Immature natural killer cell (primary cell): ENCODE measurements at places on chromosomes 4 and X.

DNA sequence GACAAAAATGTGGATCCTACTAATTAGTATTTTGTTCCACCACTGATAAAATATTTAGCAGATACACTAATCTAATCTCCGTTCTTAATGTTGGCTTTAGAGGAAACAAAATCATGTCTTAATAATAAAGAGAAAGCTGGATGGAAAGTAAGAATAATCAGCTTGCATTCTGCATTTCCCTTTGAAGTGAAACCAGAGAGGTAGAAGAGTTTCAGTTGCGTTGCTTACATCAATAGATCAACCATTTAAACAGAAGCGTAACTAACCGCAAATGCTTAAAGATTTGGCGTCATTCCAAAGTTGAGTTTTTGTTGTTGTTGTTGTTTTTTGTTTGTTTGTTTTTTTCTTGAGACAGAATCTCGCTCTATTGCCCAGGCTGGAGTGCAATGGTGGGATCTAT, 168.9 kb downstream of the TRIML1 start:
- no peak overlapping the region for H3K27ac ChIP-seq
- no peak overlapping the region for H3K4me3 ChIP-seq
- no peaks in the 10 kb centered on the region for H3K36me3 ChIP-seq

DNA sequence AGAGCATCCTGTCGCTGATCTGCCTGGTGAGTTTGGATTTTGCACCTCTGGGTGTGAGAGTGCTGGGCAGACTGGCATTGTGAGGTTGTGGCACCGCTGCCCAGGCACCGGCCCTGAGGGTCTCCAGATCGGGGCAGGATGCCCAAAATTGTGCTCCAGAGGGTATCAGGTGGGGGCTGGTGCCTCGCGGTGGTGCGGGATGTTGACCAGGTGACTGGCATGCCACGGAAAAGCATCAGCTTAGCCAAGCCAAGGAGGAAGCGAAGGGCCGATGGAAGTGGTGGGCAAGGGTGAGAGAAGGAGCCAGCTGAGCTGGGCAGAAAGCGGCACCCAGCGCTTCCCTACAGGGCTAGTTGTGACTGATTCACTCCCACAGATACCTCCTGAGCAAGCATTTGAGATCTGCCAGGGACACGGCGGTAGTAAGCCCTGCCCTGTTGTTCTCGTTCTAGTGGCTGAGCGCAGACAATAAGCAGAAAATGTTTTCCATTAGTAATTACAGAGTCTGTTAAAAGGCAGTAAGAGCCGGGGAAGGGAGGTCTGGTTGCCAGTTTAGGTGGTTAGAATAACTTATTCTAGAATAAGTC, 809 bp downstream of the ZFP92 start:
- H3K36me3 ChIP-seq = no peaks in the 10 kb centered on the region
- H3K27me3 ChIP-seq = peaks cover 2% of the 10 kb centered on the region
- no peak for DNase-seq
- H3K4me1 ChIP-seq = peaks cover 13% of the 10 kb centered on the region
- H3K27ac ChIP-seq = no peak overlapping the region

DNA sequence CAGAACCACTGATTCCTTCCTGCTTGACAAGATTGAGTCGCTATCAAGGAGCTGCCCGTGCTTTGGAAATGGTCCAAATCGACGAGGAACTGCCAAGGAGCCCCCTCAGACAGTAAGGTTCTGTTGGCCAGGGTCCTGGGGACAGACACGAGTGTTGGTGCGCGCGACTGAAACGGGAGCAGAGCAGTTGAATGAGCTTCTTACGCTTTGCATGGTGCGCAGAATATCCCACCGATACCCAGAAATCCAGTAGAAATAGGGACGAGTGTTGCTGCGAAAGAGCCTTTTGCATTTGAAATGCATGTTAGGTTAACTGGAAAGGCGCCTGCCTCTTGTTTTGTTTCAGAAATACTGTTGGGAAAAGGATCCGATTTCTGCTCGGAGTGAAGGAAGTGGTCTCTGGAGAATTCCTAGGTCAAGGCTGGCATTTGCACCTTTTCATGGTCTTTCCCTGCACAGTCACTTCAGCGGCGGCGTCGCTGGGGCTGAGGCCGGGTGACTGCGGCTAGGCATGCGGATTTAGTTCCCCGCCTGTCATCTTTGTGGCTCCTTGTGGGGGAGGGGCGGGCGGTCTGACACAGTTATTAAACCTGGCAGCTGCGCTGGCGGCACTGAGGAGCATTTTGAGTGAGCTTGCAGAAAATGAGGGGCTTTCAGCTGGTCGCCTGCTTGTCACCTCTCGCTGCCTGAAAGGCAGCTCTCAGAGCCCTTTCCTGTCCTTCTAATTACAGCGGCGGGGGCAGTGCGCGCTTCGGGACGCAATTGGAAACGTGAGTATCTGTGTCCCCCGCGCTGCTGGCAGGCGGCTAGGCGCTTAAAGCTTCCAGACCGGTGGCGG, 51.5 kb upstream of the TRIM2 start:
- H3K27me3 ChIP-seq = no peaks in the 10 kb centered on the region
- H3K27ac ChIP-seq = no peak overlapping the region
- peak overlapping the region; percentile 77 for H3K4me3 ChIP-seq
- no peak for DNase-seq

- H3K4me1 ChIP-seq = peaks cover 24% of the 10 kb centered on the region
- no peak overlapping the region for H3K27ac ChIP-seq
- no peaks in the 10 kb centered on the region for H3K27me3 ChIP-seq
- no peak for DNase-seq
Measured at GRCh38 chr4:88643932-88644331, 51.7 kb downstream of the HERC3 start.

- no peak for DNase-seq
- no peaks in the 10 kb centered on the region for H3K27me3 ChIP-seq
- H3K4me1 ChIP-seq = no peaks in the 10 kb centered on the region
Measured at GRCh38 chr4:30538794-30539193, 181.4 kb upstream of the PCDH7 start.

- H3K27me3 ChIP-seq = peaks cover 3% of the 10 kb centered on the region
- no peaks in the 10 kb centered on the region for H3K4me1 ChIP-seq
- H3K27ac ChIP-seq = no peak overlapping the region
Measured at GRCh38 chrX:112108145-112108544, 25.6 kb upstream of the TRPC5 start.

DNA sequence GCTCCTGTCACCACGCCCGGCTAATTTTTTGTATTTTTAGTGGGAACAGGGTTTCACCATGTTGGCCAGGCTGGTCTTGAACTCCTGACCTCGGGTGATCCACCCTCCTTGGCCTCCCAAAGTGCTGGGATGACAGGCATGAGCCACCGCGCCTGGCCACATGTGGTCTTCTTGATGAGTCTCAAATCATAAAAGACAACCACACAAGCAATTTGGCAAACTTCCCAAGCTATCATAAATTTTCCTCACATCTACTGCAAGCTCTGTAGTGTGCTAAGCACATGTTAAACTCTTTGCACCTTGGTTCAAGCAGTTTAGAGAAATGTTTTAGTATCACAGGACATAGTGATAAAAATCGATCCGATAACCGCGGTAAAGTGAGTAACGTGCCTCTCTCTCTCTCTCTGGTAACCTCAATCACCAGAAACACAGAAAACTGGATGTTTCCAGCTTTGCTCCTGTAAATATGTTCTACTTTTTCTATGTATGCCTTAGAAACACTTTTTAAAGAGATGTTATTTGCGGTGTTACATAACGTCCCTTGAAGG, 256.8 kb downstream of the DHRSX start:
- peak overlapping the region; percentile 5 for H3K27ac ChIP-seq
- H3K27me3 ChIP-seq = no peaks in the 10 kb centered on the region
- peaks cover 14% of the 10 kb centered on the region for H3K36me3 ChIP-seq
- no peak for DNase-seq
- H3K4me1 ChIP-seq = peaks cover 8% of the 10 kb centered on the region

GRCh38 chrX:131845201-131845600, 177.9 kb upstream of the STK26 start:
- peaks cover 5% of the 10 kb centered on the region for H3K27me3 ChIP-seq
- peaks cover 8% of the 10 kb centered on the region for H3K4me1 ChIP-seq
- no peak overlapping the region for H3K27ac ChIP-seq
- H3K36me3 ChIP-seq = no peaks in the 10 kb centered on the region

DNA sequence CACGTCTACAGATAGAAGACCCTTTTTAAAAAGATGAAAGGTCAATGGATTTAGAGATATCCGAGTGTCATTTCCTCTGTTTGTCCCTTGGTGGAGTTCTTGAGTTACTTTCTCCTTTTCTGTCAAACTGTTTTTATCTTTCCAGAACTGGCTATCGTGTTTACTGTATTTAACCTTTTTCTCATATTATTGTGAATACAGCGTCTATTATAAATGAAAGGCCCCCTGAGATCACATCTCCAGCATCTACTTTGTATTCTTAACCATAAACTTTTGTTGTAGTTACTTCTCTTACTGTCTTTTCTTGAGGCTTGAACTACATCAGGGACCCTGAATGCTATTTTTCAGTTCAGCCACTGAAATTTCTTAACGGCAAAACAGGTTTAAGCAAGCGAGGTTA, 4.0 kb upstream of the PCDH7 start:
- no peak overlapping the region for H3K27ac ChIP-seq
- peak overlapping the region; percentile 66 for H3K4me3 ChIP-seq
- H3K27me3 ChIP-seq = peaks cover 5% of the 10 kb centered on the region
- DNase-seq = no peak

GRCh38 chr4:37673538-37674192, 12.5 kb downstream of the RELL1 start:
- H3K4me1 ChIP-seq = peaks cover 44% of the 10 kb centered on the region
- no peak overlapping the region for H3K4me3 ChIP-seq
- H3K27ac ChIP-seq = no peak overlapping the region
- peaks cover 2% of the 10 kb centered on the region for H3K27me3 ChIP-seq
- H3K36me3 ChIP-seq = no peaks in the 10 kb centered on the region

GRCh38 chr4:130640592-130640991, 1544.6 kb downstream of the C4orf33 start:
- DNase-seq = no peak
- H3K4me1 ChIP-seq = no peaks in the 10 kb centered on the region
- no peaks in the 10 kb centered on the region for H3K27me3 ChIP-seq
- H3K36me3 ChIP-seq = no peaks in the 10 kb centered on the region

- H3K4me1 ChIP-seq = peaks cover 10% of the 10 kb centered on the region
- no peaks in the 10 kb centered on the region for H3K36me3 ChIP-seq
- peaks cover 9% of the 10 kb centered on the region for H3K27me3 ChIP-seq
- DNase-seq = no peak
- no peak overlapping the region for H3K4me3 ChIP-seq
Measured at GRCh38 chr4:153217440-153217839, 13.2 kb downstream of the TRIM2 start.

GRCh38 chr4:53515076-53515475, 76.2 kb downstream of the LNX1 start:
- H3K27me3 ChIP-seq = peaks cover 2% of the 10 kb centered on the region
- no peak for DNase-seq
- H3K4me1 ChIP-seq = no peaks in the 10 kb centered on the region
- no peaks in the 10 kb centered on the region for H3K36me3 ChIP-seq
- no peak overlapping the region for H3K27ac ChIP-seq
- no peak overlapping the region for H3K4me3 ChIP-seq

- no peak for DNase-seq
- no peaks in the 10 kb centered on the region for H3K4me1 ChIP-seq
- H3K27me3 ChIP-seq = no peaks in the 10 kb centered on the region
- H3K27ac ChIP-seq = no peak overlapping the region
Measured at GRCh38 chr4:132564920-132565319, 584.2 kb upstream of the PCDH10 start.

DNA sequence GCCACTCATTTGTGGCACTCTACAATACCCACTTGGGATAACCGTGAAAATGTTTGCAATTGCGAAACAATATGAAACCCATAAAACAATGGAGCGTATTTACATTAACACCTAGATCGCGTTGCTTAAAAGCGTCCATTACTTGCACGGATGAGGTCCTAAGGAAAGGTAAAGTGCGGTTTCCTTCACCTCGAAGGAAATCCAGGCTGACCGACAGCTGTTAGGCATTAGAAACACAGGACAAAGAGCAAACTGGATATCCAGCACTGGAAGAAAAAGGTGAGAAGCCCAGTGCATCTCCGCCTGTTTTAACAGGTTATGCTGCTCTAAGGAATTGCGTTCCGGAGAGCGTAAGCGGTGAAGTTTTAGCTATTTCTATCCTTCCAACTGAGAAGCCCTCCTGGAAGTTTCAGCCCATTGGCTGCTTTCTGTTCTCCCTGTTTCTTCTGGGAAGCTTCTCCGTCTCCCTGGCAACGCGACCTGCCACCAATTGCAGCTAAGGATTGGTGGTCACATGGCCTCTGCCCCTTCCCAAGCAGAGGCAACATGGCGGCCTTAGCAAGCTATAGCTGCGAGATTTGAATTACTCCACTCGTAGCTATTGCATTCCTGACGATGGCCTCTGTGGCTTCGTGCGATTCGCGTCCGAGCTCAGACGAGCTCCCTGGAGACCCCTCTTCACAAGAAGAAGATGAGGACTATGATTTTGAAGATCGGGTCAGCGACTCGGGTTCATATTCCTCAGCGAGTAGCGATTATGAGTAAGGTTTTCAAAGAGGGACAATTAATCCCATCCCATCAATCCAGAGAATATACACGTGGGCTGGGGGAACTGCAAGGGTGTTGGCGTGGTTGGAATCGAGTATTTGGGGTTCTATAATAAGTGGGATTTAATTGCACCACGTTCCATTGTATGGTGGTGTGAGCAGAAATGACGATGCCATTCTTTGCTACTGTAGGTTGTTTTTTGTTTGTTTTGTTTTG, at the start of gene INTU:
INTU (plus strand) TSS at position 538 of the 984 bp plus-strand sequence; CDS start at position 616, 78 bp downstream.
- H3K4me1 ChIP-seq = peaks cover 17% of the 10 kb centered on the region
- H3K27ac ChIP-seq = no peak within 1 kb of the TSS
- H3K4me3 ChIP-seq = peak within 1 kb of the TSS; percentile 84
- peak; percentile 18 for DNase-seq
- no peaks in the 10 kb centered on the region for H3K36me3 ChIP-seq

- no peak overlapping the region for H3K27ac ChIP-seq
- peaks cover 4% of the 10 kb centered on the region for H3K27me3 ChIP-seq
- H3K36me3 ChIP-seq = no peaks in the 10 kb centered on the region
- peaks cover 17% of the 10 kb centered on the region for H3K4me1 ChIP-seq
Measured at GRCh38 chr4:183797445-183798300, 107.4 kb upstream of the STOX2 start.

DNA sequence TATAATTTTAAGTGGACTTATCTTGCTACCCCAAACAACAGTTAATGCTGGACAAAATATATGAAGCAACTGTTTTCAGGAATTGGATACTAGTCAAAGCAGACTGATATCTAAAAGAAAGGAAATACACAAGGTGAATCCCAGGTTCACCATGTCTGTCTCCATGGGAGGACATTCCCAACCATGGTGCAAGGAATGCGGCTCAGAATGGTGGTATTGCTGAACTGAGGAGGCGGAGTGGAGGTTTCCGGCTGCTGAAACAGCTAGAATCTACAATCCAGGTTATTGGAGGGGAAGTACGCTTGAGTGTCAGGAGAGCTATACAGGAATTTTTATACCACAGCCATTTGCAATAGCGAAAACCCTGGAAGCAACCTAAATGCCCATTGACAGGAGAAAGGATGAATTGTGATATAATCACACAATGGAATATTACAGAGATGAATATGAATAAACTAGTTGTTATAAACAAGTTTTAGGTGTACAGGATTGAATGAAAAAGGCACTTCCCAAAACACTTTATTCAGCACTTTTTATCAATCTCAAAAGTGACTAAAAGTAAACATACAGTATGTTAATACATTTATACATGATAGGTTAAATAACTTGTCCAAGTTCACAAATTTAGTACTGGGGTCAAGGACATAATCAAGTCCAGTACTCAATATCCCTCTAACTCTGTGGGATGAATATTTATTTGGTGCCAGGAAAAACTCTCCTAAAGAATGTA, 9.0 kb downstream of the HMGB2 start:
- no peaks in the 10 kb centered on the region for H3K27me3 ChIP-seq
- peaks cover 14% of the 10 kb centered on the region for H3K36me3 ChIP-seq
- no peak overlapping the region for H3K27ac ChIP-seq
- no peak for DNase-seq
- H3K4me3 ChIP-seq = no peak overlapping the region
